ENCODE measurements at places on chromosomes 12 and 14.
A peak's percentile ranks its signal among the peaks of the same experiment; 100 is the strongest.

- DNase-seq = no peak
These were observed 29.2 kb downstream of the RPH3A start for GRCh38 chr12:112820796-112821195.

DNA sequence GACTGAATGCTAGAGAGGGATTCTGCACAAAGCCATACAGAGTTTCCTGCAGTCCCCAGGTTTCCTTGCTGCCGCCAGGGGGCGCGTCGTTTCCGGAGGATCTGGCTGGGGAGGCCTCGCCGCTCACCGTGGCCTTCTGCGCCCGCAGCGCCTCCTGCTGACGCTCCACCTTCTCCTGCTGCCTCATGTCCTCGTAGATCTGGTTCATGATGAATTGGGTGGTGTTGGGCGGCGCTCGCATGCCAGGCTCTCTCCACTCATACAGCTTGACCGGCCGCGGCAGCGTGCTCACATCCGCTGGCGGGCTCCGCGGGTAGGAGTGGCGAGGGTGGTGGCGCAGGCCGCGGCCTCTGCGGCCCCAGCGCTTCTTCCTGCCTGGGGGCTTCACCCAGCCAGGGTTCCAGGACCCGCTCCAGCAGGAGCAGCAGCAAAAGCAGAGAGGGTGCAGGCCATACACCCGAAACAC, 987 bp downstream of the CCER1 start:
- DNase-seq = no peak

GRCh38 chr14:70100071-70100470, 88.7 kb downstream of the SLC8A3 start:
- DNase-seq = no peak

GRCh38 chr14:31137214-31137889, 70.2 kb downstream of the HECTD1 start:
- DNase-seq = no peak

DNA sequence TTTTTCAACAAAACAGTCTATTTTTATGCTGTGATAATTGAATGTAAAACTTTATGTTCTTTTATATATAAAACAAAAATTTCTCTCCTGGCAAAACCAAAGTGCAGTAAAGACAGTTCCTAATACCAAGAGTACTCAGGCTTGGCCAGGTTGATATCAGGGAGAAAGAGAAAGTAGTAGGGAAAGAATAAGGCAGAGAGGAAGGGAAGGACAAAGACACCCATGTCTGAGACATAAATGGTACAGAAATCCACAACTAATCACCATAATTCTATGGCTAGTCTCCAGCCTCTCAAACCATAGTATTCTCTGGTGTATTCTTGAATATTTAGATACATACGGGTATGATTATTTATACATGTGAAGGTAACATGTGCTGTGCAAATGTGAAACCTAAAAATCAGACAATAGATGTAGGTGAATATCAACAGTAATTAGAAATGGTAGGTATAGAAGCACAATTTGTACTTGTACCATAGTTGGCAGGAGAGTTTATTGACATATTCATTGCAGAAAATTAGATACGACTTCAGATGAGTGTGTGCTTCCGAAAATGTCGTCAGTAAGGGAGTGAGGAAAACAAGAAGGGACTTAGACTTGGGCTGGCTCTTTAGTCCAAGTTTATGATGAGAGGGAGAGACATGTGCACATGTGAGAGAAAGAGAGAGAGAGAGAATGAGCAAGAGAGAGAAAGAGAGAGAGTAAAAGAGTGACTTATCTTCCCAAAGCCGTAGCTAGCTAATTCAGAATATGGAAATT, 230.8 kb upstream of the NPAS3 start:
- no peak for DNase-seq

DNA sequence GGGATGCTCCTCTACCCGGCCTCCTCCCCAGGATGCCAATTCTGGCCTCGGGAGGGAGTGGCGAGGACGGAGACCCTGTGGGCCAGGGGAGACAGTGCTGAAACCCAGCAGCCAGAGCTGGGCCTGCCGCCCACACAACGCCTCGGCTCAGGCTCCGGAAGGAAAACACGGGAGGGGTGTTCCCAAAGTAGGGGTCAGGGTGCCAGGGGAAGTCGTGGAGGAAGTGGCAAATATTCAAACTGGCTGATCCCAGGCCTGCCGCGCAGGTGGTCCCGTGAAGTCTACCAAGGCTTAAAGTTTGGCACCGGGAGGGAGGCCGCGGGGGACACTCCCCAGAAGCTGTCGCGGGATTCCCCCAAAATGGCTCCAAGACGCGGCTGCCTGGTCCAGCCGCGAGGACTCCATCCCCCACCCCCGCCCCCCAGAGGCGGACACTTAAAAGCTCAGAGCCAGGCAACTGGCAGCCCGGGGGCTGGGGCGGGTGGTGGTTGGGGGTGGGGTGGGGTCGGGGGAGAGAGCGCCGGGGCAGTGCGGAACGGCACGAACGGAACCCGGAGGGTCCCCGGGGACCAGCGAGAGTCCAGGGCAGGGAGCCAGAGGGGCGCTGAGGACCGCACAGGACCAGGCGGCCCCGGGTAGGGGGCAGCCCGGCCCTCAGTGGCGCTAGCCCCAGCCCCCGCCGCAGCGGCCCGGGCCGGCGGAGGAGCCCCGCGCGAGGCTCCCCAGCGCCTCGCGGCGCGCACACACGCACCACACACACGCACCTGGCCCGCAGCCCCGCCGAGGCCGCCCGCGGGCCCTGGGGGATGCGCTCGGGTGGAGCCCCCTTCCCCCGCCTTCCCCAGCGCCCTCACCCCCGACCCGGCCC, 20.0 kb downstream of the BEGAIN start:
- no peak for DNase-seq

DNA sequence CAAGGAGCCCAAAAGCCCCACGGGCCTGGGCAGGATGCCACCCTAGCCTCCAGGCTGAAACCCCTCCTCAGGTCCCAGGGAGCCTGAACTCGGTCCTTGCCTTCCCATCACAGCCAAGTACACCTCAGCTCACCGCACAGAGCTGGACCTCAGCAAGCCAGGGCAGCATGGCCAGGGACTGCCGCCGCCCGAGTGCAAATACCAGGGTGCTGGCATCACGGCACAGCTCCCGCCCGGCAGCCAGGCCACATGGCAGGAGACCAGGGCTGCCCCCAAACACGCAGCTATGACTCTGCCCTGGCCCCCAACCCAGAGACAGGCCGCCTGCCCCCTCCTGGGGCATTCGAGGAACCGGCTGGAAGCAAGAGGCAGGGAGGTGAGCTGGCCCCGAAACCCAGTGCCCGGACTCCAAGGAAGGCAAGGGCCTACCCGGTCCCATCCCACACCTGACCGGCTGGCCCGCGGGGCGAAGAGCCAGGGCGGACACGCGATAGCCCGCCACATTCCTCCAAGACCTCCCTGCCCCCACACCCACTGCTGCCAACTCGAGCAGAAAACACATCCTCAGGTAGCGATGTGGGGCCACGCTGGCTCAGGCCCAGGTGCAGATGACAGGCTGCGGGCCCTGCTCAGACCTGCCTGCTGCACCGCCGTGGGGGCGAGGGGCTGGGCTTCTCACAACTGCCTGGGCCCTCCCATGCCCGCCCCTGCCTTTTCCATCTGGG, 2.7 kb downstream of the JAG2 start:
- no peak for DNase-seq

- DNase-seq = no peak
These were observed 52.3 kb downstream of the VEZT start for GRCh38 chr12:95269892-95270291.

DNA sequence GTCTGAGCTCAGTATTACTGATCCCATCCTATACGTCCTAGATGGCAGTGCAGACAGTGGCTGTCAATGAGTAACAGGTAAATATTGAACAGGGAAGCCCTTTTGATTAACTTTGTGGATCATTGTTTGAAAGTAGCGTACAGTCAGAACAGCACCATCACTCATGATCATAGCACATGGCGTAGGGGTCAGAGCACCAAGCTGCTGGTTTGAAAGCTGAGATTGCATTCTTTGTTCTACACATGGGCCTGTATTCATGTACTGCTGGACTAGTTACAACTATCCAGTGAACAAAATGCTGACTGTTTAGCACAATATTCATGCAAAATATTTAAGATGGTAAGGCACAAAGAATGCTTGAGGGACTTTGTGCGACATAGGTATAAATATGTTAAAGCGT, 131.8 kb downstream of the NPAS3 start:
- DNase-seq = no peak

- peak; percentile 35 for DNase-seq
These were observed 6.1 kb upstream of the CDCA4 start for GRCh38 chr14:105026802-105027563.

DNA sequence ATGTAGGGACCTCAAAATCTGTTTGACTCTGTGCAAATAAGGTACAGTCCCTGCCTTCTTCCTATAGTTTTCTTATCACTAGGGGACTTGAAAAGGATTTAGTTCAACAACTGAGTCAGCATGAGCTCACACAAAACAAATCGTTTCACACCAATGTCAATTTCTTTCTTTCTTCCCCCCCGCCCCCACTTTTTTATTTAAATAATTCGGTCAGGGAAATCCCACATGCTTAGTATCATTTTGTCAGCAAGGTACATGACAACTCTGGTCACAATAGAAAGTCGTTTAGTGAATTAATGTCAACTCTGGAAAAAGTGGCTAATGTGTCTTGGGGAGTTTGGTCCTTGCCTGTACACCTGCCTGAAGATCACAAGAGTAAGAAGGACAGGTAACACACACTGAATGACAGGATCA, 232.2 kb upstream of the PLEKHG7 start:
- no peak for DNase-seq

- no peak for DNase-seq
These were observed 21.4 kb upstream of the HECTD1 start for GRCh38 chr14:31229009-31229408.

- DNase-seq = no peak
These were observed 5.8 kb downstream of the SLC38A2 start for GRCh38 chr12:46366771-46367170.

GRCh38 chr12:39587225-39587624, 32.4 kb downstream of the ABCD2 start:
- no peak for DNase-seq

DNA sequence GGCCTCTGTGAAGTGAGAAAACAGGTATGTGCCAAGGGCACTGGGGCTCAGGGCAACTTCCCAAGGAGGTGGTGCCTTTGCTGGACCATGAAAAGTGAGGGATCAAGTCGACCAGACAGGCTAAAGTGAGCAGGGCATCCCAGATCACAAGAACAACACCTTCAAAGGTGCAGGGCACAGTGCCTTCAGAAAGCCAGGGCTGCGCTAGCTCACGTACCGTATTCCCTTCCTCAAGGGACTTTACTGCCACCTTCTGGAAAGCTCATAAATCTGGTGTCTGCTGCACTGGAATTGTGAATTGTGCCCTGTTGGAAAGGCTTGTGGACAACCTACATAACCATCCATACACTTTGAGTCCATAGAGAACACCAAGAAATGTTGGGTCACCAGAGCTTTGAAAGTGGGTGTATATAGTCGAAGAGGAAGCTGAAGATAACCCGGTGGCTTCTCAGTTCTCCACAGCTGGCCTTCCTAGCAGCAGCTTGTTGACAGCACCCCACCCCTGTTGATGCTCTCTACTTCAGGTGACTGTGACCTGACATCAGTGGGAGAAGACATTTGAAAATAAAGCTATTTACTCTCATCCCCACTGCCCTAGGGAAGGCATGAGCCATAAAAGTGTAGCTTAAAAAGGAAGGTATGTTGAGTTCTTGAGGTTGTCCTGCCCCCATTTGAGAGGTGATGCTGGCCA, 24.5 kb downstream of the FIGNL2 start:
- DNase-seq = peak; percentile 12

GRCh38 chr14:56351861-56352260, 227.7 kb upstream of the TMEM260 start:
- no peak for DNase-seq

- DNase-seq = no peak
These were observed 37.2 kb downstream of the NRXN3 start for GRCh38 chr14:78207414-78207813.

DNA sequence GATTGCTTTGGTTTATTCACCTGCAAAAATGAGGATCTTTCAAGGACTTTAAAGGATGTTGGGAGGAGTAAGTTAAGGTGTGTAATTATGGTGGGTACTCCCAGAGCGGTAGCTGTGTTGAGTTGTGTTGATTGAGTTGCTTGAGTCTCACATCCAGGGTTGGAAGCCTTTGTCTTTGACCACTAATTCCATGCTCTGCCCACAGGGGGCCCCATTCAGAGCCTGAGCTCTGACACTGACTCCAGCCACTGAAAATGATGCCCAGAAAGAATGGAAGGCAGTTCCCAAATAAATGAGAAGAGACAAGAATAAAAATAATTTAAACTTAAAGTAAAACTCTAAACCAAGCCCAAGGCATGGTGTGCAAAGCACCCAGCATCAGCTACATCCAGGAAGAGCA, 237.4 kb upstream of the PWP1 start:
- no peak for DNase-seq

DNA sequence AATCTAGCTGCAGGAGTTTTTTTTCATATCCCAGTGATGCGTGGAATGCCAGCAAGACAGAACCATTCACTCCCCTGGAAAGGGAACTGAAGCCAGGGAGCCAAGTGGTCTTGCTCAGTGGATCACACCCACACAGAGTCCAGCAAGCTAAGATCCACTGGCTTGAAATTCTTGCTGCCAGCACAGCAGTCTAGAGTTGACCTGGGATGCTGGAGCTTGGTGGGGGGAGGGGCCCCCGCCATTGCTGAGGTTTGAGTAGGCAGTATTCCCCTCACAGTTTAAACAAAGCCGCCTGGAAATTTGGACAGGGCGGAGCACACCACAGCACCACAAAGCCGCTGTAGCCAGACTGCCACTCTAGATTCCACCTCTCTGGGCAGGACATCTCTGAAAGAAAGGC, 86.9 kb upstream of the STXBP6 start:
- DNase-seq = no peak

- DNase-seq = no peak
These were observed 217.3 kb upstream of the EEA1 start for GRCh38 chr12:93146263-93146939.

GRCh38 chr12:53733051-53733806, 6.0 kb upstream of the CALCOCO1 start:
- no peak for DNase-seq

GRCh38 chr12:26274441-26275312, 79.3 kb downstream of the SSPN start:
- DNase-seq = peak; percentile 7
